ENCODE measurements at places on chromosomes 1 and 21.

- no peak for DNase-seq
Measured at GRCh38 chr1:171090604-171091003, at the start of gene FMO3. FMO3 (plus strand) TSS chr1:171090905; CDS start chr1:171092659, 1,754 bp downstream.

DNA sequence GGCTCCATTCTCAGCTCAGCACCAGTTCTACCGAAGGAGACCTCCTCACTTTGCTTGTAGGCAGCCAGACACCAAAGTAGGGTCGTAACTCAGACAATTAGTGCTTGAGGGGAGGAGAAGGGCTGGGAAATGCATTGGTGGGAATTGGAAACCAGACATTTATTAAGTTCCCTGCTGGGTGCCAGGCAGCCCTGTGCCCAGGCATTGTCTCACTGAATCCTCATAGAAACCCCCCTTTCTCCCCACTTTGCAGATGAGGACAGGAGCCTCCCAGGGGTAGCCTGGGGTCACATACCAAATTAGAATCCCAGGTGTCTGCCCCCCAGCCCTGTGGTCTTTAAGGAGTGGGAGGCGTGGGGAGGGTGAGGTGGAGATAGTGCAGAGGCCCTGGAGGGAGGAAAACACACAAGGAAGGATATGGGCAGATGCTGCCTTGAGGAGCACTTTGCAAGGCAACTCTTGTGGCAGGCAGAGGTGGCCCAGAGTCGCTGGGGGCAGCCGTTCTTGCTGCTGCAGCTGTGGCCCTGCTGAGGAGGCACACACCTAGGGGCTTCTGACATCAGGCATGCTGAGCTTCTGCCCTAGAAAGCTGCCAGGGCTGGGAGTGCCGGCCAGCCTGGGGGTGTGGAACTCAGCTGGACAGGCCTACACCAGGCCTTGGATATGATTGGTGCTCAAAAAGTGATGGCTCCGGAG lies 29.4 kb downstream of the CDK18 start:
- DNase-seq: no peak

GRCh38 chr1:64965366-64966157 lies 787 bp downstream of the JAK1 start:
- DNase-seq: no peak

GRCh38 chr1:6392809-6393399 lies 663 bp downstream of the ACOT7 start:
- no peak for DNase-seq

- peak; percentile 92 for DNase-seq
Measured at GRCh38 chr1:53500204-53501064, 41.2 kb downstream of the DMRTB1 start.

GRCh38 chr1:152654110-152654509 lies 9.1 kb upstream of the LCE2D start:
- DNase-seq: peak; percentile 52

DNA sequence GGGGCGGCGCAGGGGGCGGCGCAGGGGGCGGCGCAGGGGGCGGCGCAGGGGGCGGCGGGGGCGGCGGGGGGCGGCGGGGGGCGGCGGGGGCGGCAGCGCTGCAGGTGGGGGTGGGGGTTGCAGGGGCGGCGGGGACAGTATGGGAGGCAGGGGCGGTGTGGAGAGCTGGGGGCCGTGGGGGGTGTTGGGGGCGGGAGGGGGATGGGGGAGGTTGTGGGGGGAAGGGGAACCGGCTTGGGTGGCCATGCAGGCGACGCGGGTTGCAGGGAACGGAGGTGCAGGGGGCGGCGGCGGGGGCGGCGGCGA lies 13.0 kb upstream of the SLC19A1 start:
- no peak for DNase-seq

GRCh38 chr1:197706601-197707000 lies 68.7 kb downstream of the DENND1B start:
- no peak for DNase-seq

DNA sequence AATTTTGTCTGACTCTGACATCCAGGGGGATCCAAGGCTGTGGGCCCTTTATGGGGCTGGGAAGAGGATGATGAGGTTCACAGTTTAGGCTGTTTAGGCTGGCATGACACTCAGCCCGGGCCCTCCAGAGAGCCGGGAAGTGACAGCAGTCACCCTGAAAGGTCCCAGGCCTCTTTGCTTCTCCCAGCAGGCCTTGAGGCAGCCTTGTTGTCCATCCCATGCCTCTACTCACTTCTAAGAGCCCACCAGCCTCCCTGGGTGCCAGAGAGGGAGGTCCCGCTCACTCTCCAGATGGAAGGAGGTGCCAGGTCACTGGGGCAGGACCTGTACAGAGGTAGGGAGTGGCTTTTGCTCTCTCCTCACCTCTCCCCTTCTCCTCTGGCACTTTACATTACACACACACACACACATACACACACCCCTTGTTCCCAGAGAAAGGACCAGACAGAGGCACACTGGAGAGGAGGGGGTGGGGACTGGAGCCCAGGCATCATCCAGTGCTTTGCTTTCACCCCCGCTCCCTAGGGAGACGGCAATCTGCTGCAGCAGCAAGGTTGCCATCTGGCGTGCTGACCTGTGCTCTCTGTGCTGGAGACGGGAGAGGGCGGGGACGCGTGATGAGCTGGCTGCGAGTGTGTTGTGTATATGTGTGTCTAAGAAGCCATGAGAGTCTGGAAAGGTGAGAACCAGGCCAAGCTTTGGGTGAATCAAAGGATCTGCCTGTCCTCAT lies 4.6 kb downstream of the KLHDC8A start:
- peak; percentile 94 for DNase-seq

GRCh38 chr1:36322786-36323635 lies 434 bp downstream of the EVA1B start:
- no peak for DNase-seq

DNA sequence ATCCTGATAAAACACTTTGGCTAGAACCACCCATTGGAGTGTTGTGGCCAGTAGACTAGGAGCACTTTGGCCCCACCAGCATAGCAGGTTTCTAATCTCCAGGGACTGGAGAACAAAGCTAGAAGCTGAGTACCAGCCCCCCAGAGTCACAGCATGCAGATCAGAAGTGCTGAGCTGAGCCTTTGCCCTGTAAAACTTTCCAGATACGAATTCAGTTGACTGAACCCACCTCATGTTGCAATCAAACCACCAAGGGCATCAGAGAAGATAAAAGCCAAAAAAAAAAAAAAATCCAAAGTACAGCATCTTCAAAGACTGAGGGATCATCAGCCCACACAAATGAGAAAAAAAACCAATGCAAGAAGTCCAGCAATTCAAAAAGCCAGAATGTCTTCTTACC lies 8.7 kb upstream of the CD53 start:
- no peak for DNase-seq

- no peak for DNase-seq
Measured at GRCh38 chr1:167068761-167069160, 21.4 kb downstream of the GPA33 start.

- DNase-seq: no peak
Measured at GRCh38 chr1:116125758-116126157, 14.6 kb downstream of the MAB21L3 start.

GRCh38 chr1:232635778-232636356 lies 5.9 kb upstream of the SIPA1L2 start:
- peak; percentile 11 for DNase-seq

GRCh38 chr1:189596197-189596596 lies 881.5 kb downstream of the BRINP3 start:
- DNase-seq: no peak

DNA sequence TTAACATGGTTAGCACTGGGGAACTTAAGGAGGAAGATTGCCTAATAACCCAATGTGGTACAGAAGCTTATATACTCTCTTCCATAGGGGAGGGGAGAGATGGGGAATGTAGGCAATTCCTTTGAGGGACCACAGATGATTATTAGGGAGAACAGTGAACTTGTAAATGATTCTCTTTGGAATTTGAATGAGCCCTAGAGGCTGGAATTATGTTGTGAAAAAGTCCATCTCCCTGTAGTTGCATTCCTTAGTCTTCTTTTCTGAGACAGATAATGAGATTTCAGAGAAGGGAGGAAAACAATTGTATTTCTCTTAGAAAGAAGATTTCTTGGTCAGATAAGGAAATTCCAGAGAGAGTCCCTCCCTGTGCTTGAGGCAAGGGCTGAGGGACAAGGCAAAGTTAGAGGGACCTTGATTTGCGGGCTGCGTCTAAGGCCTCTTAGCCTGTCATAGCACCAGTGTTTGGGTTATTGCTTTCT lies 89.0 kb upstream of the HMCN1 start:
- DNase-seq: no peak

- no peak for DNase-seq
Measured at GRCh38 chr21:34530261-34530660, 18.3 kb upstream of the KCNE1 start.

DNA sequence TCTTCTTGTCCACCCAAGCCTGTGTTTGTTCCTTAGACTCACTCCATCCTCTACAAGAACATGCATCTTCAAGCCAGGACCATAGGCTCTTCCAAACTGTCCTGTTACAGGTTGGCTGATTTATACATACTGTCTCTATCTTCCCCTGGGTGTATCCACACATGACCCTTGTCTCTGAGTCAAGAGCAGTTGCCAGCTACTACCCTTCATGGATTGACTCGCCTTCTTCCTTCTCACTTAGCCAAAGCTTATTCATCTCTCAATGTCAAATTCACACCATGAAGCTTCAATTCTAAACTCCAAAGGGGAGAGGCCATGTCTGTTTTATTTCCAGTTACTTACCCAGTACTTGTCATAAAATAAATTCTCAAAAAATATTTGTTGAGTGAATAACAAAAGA lies 64.1 kb upstream of the CACHD1 start:
- no peak for DNase-seq

DNA sequence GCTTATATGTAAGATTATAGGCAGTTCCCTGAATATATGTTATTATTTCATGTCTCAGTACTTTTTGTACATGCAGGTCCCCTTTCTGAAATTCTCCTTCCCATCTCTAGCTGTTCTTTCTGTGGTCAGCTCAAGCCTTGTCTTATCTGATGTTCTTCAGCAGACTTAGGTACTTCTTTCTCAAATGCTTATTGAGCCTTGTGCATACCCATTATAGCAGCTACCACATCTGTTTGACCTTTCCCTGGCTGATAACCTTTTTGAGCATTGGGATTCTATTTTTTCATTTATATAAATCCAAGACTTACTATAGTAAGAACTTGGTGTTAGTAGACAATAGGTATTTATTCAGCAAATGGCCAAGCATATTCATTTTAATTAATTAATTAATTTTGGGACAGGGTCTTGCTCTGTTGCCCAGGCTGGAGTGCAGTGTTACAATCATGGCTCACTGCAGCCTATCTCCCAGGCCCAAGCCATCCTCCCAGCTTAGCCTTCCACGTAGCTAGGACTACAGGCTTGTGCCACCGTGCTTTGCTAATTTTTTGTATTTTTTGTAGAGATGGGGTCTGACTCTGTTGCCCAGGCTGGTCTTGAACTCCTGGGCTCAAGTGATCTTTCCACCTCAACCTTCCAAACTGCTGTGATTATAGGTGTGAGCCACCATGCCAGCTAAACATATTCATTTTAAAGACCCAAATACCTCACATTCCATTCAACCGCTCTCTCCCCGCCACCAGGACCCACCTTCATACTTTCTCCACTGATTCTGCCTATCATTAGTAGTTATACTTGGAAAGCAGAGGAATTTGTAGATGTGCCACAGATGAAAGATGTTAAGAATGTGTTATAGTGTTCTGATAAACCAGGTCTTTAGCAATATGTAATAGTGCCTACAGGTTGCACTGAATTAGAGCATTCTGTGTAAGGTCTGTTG lies 16.7 kb downstream of the TIPRL start:
- DNase-seq: no peak

- no peak for DNase-seq
Measured at GRCh38 chr1:1422465-1423244, 1.6 kb upstream of the ANKRD65 start.

DNA sequence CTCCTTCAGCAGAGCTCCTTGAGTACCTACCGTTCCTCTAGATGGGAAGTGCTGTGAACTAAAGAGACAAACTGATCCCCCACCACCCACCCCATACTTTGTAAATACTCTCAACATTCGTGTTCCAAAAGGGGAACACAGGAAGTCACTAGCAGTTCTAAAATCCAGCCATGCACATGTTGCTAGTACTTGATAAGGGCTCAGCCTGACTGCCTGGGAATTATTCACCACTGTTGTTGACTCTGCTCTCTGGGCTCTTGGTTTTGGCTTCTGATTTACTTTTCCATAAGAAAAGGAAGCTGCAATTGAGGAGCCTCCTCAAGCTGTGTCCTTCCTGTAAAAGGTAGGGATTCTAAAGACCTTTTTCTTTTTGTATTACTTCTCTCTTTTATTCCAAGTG lies 67.5 kb downstream of the IVNS1ABP start:
- no peak for DNase-seq

DNA sequence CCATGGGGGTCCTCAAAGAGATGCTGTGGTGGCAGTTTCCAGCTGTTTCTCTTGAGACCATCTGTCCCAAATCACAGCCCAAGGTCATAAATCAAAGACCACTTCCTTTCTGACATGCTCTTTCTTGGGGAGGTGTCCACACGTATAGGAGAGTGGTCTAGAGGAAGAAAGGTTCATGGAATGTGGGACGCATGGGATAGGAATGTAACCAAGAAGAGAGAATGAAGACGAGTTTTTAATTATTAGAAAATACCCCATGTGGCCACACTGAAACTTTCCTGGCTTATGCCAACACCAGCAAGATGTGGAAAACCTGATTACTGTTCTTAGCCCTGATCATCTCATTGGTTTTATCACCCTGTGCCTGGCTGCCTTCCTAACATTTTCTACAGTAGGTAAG lies 124.2 kb upstream of the IFFO2 start:
- no peak for DNase-seq

GRCh38 chr1:88275259-88275862 lies 408.7 kb upstream of the PKN2 start:
- DNase-seq: no peak

GRCh38 chr1:203492748-203493130 lies 1.2 kb upstream of the OPTC start:
- DNase-seq: peak; percentile 79

DNA sequence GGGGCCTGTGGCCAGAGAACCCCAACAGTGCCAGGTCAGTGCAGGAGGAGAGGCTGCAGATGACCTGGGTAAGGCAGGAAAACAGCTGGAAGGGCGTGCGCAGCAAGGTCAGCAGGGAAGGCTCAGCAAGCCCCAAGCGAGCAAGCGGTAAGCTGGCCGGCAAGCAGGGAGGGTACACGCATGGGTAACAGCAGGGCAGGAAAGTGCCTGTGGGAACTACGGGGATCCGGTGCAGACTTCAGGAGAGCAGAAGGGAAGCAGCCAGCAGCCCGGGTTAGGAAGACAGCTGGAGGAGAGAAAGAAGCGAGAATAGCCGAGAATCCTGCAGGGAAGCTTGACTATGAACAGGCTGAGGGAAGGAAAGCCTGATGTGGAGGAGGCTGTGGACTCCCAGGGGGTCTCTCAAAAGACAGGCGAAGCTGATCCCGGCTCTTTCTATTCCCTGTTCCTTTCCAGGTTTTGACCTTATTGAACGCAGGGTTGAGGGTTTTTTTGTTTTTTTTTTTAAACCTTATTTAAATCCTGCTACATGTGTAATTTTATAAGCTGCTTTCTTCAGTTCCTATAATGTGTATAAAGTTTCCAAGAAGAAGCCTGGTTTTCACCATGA lies 20.9 kb downstream of the UMODL1 start:
- DNase-seq: no peak

- no peak for DNase-seq
Measured at GRCh38 chr1:203217668-203218067, 11.8 kb downstream of the CHIT1 start.

Measured in NCI-H446 (cell line).